ENCODE measurements at places on chromosomes 4 and X.

- DNase-seq = no peak
These were observed 247.3 kb downstream of the GPAT3 start for GRCh38 chr4:83783215-83783614.

GRCh38 chr4:73446336-73446938 is 10.4 kb downstream of the AFP start:
- peak; percentile 55 for DNase-seq

DNA sequence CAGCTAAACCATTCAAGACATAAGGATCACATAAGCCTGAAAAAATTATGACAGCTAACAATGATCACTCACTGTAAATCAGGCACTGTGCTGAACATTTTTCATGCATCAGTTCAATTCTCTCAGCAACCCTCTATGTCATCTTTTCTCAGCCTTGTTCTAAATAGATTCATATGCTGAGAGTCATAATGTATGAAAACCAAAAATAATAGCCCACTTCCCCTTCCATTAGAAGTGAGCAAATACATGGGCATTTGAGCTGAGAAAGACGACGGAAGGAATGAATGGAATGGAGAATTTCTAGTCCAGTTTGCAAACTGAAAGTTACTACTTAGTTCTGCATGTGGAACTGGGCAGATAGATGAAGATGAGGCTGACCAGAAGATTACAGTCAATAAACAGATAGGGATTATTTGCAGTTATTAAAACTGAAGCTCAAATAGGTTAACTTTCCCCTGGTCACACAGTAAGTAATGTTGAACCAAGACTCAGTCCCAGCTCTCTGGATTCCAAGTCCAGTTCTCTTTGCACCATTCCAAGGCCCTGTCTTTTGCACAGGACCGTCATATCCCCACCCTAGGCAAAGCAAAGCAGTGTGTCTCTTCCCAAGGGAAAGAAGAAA is 1.6 kb upstream of the SH3RF1 start:
- no peak for DNase-seq

DNA sequence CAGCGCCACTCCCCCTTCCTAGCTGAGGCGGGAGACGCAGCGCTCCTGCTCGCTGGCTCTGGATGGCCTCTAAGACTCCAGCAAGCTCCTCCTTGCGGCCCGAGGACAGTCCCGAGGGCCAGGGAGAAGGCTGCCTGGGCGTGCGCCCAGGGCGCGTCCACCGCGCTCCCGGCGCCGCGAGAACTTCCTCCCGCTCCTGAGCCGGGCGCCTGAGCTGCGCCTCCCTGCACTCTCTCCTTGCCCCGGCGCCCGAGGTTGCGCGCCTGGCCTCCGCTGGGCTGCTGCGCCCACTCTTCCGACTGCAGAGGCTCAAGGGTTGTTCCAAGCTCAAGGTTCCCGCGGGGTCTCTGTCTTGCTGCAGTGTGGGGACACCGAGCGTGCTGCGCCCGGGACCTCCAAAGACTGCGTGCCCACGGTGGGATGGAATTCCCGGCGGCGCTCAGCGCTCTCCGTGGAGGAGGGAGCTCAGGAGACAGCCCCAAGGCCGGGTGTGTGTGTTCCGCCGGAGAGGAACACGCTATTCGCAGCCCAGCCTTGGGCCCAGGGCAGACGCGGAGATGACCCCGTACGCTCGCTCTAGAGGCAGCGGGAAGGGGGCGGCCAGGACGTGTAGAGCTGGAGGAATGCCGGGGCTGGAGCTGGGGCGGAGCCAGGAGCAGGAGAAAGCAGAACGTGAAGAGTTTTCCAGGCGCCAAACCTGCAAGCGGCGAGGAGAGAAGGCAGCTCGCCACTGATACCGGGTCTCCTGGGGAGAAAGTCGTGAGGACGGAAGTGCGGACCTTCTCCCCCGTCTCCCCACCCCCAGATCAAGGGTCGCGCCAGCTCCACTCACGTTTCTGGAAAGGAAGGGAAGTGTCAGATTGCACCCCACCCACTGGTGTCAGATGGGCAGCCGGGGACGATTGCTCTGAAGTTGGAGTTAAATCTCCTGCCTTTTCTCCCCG is at the start of gene ARHGAP6:
Gene ARHGAP6, minus strand, starts transcription at position 753 of the 944 bp plus-strand sequence. CDS start 1,092 bp downstream, outside the sequence.
- no peak for DNase-seq

DNA sequence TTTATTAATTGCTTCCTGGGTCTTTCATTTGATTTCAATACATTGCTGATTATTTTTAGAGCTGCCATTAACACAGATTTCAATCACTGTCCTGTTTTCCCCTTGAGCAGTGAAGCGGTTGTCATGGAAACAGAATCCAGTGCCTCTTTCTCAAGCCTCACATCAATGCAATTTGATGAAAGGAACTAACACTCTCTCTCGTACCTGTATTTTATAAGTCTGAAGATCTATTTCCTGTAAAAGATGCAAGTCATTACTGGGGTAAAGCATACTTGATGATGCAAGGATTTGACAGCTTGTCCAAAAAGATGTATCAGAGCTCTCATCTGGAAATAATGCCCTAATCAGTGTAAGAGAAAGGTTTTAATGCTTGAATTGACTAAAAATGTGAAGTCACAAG is 17.9 kb upstream of the GASK1B start:
- no peak for DNase-seq

- DNase-seq = no peak
These were observed 44.0 kb upstream of the TLR2 start for GRCh38 chr4:153639833-153640802.

DNA sequence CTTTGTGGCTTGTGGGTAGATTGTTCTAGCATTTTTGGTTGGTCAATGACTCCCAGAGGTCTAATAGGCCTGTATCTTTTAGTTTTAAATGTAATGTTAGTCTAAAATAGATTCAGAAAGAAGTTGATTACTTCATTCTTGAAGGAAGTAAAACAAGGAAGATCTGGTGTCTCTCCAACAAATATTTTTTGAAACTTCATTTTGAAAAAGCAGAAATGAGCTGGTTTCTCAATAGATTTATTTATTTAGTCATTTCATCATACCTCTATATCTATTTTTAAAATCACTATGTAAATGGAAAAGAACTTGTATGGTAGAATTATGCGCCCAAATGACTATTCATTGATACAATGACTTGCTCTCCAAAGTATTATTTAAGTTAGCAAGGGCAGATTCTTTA is 7.2 kb downstream of the HTR2C start:
- DNase-seq = no peak
